Fibroblast of mammary gland (primary cell): ENCODE measurements at places on chromosomes 7 and 10.

DNA sequence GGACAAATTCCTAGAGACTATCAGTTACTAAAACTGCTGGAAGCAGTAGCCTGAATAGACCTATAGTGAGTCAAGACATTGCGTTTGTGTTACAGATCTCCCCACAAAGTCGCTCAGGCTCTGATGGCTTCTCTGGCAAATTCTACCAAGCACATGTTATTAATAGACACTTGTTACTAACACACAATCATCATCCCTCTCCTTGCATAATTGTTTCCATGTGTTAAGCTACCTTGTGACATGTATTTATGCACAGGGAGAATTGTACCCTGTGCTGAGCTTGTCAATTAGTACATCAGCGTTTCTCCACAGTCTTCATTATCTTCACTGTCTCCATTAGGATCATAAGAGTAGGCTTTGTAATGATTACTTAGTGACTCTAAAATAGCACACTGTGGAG is 31.2 kb downstream of the DYNC2I1 start:
- peak; percentile 78 for DNase-seq

GRCh38 chr7:30478349-30479201 is at the start of gene NOD1:
Gene NOD1, minus strand, starts transcription at chr7:30478784. Its CDS starts 21,863 bp downstream, at chr7:30456921.
- DNase-seq = peak; percentile 71

DNA sequence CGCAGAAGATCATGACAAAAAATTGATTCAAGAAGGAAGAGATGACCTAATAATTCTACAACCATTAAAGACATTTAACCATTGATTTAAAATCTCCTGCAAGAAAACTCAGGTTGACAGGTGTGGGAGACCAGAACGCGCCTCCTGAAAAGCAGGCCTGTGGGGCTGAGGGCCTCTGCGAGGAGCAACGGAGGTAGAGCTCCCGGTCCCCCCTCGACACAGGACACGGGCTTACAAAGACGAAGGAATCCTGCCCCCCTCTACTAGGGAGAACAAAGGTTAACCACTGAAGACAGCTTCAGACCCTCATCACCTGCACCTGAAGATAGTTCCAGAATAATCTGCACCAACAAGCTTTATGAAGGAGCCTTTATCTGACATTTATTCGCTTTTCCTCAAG is 55.9 kb upstream of the INPP5A start:
- DNase-seq = no peak

DNA sequence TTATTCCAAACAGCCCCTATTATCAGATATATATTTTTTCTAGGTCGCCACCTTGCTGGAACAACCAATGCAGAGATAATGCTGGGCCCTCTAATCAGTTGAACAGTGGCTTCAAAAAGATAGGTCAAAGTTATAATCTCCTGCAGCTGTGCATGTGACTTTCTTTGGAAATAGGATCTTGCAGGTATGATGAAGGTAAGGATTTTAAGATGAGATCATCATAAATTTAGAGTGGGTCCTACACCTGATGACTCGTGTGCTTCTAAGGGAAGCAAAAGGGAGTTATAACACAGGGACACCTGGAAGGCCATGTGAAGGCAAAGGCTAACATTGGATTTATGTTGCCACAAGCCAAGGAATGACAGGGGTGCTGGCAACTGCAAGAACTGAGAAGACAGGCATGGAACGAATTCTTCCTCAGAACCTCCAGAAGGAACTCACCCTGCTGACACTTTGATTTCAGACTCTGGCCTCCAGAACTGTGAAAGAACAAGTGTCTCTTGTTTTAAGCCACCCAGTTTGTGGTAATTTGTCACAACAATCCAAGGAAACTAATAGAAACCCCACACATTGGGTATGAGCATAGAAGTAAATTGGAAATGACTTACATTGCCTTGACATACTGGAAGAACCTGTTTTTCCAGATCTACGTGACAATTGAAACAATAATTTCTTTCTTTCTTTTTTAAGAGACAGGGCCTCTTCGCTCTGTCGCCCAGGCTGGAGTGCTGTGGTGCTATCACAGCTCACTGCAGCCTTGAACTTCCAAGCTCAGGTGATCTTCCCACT is 34.4 kb downstream of the CCDC71L start:
- DNase-seq = no peak

- DNase-seq = no peak
These were observed 4.0 kb upstream of the VIPR2 start for GRCh38 chr7:159148430-159149395.

DNA sequence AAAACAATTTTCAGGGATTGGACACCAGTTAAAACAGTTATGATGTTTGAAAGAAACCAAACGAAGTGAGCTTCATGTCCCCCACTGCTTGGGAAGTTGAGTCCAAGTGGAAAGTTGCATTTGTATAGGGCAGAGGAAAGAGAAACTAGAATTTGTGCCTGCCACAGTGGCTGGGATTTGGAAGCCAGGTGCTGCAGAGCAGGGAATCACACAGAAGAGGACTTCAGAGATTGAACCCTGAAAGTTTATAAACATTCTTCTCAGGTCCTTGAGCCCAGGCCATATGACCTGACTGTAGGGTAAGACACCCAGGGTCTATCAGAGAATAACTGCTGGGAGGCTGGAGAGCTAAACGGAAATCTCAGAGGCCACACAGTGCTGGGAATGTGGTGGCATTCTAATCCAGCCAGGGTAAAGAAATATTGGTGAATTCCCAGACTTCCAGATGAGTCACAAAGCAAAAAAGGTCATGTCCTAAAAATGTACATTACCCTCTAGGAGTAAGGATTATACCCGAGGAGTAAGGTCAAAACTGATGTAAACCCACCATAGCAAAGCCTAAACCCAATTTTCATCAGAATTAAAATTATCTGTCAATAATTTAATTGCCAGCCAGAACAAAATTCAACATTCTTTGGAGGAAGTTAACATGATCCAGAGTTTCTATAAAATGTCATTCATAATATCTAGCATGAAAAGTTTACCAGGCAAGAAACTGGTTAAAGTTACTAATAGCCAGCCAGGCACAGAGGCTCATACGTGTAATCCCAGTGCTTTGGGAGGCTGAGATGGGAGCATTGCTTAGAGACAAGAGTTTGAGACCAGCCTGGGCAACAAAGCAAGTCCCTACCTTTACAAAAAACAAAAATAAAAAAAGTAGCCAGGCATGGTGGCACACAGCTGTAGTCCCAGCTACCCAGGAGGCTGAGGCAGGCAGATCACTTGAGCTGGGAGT is 31.2 kb downstream of the TOMM7 start:
- DNase-seq = peak; percentile 54

DNA sequence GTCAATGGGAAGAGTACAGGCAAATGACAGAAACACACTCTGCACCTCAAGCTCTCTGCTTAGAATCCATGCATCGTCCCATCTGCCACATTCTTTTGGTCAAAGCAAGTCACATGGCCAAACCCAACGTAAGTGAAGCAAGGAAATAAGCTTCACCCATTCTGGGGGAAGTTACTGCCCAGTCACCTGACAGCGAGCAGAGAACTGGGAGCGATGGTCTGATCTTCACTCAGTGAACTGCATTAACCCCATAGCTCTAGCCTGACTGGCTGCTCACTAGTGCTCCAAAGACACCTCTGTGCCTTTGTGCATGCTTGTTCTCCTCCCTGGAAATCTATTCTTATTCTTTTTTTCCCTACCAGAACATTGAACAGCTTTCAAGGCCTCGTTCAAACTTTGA is 89.9 kb downstream of the APBB1IP start:
- no peak for DNase-seq

DNA sequence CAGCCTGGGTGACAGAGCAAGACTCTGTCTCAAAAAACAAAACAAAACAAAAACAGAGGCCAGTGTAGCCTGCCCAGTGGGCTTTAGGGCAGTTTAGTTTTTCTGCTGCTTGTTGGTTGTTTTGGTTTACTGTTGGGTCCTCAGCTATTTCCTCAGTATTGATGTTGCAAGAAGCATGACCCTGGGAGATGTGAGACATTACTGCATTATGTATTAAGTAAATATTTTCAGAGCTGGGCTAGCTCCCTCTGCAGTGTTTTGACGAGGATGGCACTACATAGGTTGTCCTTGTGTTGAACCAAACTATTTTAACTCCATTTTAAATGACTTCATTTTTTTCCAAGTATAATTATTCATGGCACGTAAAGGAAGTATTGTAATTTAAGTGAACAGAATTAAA is 4.8 kb downstream of the AKAP9 start:
- peak; percentile 84 for DNase-seq
